Foreskin fibroblast (primary cell): ENCODE measurements at places on chromosomes 7 and 10.

DNA sequence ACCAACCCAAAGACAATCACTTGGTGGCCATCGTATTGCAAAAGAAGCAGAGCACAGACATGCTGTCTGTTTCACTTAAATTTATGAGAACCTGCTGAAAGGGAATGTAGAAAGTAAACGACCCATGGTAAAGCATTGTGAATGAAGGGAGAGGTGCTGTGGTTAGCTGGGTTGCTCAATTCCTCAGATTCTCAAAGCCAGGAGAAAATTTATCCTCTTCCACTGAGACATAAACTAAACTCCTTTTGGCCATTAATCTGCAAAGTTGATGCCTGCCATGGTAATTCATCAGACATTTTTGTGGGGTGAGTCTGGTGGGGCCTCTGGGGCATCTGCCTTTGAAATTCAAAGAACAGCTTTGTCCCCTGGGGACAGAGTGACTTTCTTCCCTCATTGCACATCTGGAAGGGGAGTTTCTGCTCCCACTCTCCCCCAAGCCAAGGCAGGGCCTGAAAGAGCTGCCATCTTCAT, 951.0 kb downstream of the LRMDA start:
- DNase-seq: peak; percentile 90

DNA sequence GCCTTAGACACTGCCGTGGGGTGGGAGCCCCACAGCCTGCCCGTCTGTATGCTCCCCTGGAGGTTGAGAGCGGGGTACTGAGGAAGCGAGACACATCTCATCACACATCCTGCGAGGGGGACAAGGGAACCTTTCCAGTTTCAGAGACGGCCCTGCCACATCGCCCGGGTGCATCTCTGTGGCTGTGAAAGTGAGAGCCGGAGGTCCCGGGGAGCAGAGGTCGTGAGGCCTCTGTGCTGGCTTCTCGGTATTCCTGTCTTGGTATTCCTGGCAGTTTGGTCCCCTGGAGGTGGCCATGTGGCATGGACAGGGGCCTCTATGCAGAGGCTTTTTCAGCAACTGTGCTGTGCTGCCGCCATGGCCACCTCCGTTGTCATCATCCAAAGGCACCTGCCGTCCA, 30.8 kb upstream of the UNCX start:
- no peak for DNase-seq

DNA sequence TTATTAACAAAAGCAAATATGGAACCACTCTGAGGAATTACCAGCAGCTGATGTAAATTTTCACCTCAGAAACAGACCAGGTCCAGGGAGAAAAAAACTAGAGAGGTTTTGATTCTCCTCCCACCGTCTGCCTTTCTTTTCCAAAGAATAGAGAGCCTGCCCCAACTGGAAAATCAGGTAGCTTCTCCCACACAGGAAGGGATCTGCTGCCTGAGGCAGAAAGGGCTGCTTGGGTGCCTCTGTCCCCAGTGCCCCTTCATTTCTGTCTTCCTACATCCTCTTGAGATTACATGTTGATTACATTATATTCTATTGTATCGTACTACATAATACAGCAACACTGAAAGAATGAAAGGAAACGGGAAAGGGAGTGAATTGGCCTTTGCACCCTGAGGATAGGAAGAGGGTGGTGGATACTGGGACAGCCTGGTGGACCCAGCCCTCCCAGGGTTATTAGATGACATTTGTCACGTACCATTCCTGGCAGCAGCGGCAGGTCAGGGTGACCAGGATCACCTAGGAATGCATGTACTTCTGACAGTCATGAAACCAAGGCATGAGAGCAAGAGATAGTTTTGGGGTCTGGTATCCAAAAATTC, 8.9 kb downstream of the ST8SIA6 start:
- no peak for DNase-seq

- DNase-seq: no peak
Observed at GRCh38 chr7:47188136-47188535, 393.8 kb downstream of the TNS3 start.

DNA sequence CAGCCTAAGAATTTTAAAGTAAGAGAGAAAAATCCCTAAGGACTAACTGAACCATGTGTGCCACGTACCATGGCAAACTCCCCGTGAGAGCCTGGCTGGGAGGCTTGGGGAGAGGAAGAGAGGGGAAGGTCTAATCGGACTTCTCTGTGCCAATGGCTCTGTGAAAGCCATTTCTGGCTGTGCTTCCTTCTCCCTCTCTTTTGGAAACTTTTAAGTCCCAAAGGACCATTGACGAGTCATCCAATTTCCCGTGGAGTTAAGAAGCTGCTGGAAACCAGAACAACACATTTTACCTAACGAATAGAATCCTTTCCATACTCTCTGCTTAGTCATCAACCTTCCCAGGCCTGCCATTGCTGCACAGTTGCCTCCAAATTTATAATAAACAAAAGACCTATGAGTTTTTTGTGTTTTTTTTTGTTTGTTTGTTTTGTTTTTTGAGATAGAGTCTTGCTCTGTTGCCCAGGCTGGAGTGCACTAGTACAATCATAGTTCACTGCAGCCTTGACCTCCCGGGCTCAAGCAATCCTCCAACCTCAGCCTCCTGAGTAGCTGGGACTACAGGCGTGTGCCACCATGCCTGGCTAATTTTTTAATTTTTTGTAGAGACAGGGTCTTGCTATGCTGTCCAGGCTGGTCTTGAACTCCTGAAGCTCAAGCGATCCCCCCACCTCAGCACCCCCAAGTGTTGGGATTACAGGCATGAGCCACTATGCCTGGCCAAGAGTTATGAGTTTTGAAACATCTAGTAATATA, 13.2 kb downstream of the LAMB1 start:
- DNase-seq: peak; percentile 58

GRCh38 chr10:90020506-90020905, 319.1 kb downstream of the KIF20B start:
- no peak for DNase-seq

- DNase-seq: no peak
Observed at GRCh38 chr7:6294839-6295238, 22.4 kb upstream of the CYTH3 start.

DNA sequence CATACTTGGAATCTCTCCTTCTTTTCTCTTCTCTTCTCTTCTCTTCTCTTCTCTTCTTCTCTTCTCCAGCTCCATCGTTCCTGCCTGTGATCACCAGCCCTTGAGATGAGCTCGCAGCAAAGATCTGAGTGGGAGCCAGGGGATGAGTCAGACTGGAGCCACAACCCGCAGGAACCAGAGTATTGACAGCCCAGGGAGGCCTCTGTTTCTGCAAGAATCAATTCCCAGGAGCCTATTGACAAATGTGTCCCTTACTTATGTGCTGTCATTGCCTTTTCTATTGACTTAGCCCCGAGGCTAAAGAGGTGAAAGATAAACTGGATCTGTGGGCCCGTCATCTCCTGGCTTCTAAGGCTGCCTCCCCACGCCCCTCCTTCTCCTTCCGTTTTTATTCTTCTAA, 13.1 kb upstream of the HABP2 start:
- DNase-seq: peak; percentile 40

GRCh38 chr7:140358412-140359051, 39.8 kb downstream of the SLC37A3 start:
- DNase-seq: no peak

- DNase-seq: no peak
Observed at GRCh38 chr10:89309156-89310055, 7.6 kb downstream of the IFIT2 start.

GRCh38 chr10:3010334-3010733, 57.0 kb upstream of the PFKP start:
- DNase-seq: no peak

DNA sequence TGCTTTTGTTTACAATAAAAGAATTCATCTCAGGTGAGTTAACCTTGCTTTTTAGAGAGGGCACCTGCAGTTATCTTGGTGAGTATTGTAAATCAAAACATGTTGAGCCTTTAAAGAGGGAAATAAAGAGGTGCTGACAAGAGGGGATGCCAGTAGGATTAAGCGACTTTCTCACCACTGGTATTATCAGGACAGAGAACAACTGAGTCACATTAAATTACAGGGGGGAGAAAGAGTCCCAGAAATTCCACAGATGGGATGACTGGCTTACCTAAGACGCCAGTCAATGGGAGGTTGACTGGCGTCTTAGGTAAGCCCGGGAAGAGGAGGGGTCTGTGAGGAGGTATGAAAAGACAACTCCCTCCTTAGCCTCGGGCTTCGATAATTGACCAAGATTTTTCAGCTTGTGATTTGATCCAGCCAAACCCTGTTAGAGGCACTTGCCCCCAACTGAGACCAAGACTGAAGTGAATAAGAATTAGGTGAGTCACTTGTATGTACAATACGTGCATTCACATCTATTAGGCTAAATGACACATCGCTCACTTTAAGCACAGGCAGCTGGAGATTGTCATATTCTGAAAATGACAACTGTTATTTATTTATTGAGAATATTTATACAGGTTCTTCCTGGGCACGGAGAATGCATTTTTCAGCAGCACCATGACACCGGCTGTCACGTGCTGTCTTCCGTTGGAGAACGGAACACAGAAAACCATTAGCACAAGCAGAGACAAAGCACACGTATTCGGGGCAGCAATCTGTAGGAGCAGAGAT, 117.6 kb downstream of the SEM1 start:
- no peak for DNase-seq

DNA sequence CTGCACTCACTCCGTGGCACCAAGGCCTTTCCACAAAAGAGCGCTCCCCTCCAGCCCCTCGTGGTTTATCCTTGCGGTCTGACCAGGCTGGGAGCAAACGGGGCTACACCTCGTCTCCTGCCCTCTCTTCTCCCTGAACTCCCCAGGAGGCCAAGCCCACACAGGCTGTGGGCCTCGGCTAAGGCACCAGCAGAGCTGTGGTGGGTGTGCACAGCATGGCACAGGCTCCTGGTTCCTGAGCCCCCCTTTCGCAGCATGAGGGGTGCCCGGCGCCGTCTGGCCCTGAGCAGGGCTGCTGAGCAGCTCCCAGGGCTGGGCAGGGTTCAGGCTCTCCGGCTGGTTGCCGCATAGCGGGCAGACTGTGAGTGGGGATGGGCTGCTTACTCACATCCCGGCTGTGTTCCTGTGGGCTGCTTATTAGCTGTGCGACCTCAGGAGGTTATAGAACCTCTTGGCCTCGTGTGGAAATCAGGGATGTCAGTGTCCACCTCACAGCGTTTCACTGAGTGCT, 90.4 kb downstream of the ZMIZ1 start:
- DNase-seq: peak; percentile 91

DNA sequence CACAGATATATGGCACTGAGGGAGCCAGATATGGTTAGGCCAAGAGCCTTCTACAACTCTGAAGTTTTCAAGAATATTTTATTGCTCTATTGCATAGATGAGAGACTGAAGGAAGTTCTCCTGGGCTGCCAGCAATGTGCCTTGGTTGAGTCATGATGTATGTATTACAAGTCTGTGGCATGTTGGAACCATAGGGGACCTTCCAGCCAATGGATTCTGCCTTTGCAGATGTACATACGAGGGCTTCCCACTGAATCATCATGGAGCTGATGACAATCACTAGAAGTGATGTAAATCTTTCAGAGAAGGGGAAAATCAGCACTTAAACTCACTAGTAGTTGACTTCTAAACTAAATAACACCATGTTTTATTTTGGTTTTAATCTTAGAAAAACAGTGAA, 419.5 kb downstream of the PHTF2 start:
- peak; percentile 67 for DNase-seq

GRCh38 chr10:77248104-77248790, 389.4 kb downstream of the KCNMA1 start:
- DNase-seq: no peak

- no peak for DNase-seq
Observed at GRCh38 chr7:107932805-107933204, 41.8 kb downstream of the DLD start.

DNA sequence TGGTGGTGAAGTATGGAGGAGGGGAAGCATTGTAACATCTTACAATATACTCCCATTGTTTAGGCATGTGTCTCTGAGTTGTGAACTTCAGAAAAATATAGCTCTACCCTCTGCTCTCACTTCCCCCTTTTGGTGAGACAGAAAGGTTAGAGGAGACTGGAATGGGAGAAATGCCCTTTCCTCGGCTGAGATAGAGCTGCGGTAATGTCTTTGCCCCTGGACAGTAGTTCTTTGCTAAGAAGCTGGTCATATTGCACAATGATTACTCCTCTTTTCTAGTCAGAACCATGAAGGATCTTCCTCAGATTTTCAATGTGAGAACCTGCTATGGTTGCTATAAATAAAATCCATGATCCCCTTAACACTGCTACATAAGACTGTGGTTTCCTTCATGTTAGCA, 171.0 kb downstream of the SEM1 start:
- no peak for DNase-seq

- DNase-seq: no peak
Observed at GRCh38 chr10:49609006-49609282, 1.2 kb upstream of the SLC18A3 start.

GRCh38 chr7:5214641-5215040, 24.6 kb downstream of the WIPI2 start:
- no peak for DNase-seq

DNA sequence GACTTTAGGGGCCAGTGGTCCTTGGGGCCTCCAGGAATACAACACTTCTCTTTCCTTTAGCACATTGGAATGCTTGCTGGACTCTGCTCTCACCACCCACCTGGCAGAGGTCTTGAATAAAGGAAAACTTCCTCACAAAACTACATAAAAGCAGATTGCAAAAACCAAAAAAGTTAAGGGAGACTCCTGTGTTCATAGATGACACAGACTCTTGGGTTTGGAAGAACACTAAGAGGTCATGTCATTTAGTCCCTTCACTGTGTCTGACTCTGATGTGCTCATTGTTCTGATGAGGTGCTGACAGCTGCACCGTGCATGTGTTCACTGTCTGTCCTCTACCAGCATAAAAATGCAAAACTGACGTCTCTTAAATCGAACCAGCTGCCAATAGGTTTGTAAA, 11.4 kb downstream of the BLNK start:
- DNase-seq: no peak
